ENCODE measurements at places on chromosomes 1 and 21. TPM values are rescaled to one million over a fixed set of nuclear protein-coding genes. Genes with fewer than 3 reads are reported as not detected.

Gene MAGI3
- total RNA-seq, result 11.8 TPM

DNA sequence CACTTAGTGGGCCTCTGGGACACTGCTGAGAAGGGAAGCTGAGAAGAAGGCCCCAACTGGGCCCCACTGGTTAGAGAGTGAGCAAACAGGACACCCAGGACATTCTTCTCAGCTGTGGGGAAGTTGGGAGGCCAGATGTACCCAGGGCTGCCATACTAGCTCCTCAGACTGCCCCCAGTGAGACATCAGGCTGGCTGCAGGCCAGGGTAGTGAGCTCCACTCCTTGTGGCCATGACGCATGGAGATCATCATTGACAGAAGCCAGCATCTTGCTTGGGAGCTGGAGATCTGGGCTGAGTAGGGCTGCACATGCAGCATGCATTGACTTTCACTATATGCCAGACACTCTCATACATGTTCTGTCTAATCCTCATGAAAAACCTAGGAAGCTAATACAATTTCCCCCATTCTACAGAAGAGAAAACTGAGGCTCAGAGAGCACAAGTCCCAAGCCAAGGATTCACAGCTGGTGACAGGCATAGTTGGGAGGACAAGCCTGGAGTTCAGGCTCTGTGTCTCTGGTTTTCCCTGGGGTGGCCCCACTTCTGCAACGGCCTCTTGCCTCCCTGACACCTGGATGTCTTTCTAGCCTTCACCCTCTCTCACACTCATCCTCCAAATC lies 24.1 kb upstream of the MYCL start:
- DNase-seq, result no peak

GRCh38 chr1:44377925-44378784 lies 23.1 kb upstream of the ERI3 start:
- peak; percentile 32 for DNase-seq

DNA sequence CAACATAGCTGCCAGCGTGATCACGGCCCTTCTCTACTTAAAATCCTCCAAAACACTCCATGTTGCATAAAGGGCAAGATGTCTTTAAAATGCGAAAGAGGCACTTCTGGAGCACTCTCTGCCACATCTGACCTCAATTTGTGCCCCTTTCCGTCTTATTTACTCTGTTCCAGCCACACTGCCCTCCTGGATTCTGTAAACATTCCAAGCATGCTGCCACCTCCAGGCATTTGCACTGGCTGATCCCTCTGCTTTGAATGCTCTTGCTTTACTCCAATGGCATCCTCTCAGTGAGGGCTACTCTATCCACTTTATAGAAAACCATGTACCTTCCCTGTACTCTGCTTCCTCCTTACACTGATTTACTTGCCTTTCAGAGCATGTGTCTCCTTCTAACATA lies 5.3 kb upstream of the RGS7 start:
- DNase-seq, result no peak

- no peak for DNase-seq
Measured at GRCh38 chr1:98480271-98480670, 181.2 kb upstream of the SNX7 start.

Gene CYP4A22
- not detected for total RNA-seq

- DNase-seq, result no peak
Measured at GRCh38 chr1:89104147-89104546, 21.8 kb downstream of the GBP2 start.

DNA sequence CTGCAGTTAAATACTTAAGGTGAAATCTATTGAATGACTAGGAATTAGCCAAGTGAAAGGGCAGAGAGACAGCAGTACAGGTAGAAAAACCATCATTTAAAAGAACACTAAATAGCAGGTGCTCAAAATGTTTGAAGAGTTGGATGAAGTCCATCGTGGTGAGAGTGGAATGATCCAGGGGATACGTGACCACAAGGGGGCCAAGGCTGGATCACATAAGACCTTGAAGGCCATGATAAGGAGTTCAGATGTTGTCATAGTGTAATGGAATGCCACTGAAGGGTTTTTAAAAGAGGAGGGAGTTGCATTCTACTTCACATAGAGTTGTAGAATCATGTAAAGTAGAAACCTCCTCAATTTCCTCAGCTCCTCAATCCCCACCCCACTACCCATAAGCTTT lies 34.8 kb upstream of the HOOK1 start:
- DNase-seq, result no peak

DNA sequence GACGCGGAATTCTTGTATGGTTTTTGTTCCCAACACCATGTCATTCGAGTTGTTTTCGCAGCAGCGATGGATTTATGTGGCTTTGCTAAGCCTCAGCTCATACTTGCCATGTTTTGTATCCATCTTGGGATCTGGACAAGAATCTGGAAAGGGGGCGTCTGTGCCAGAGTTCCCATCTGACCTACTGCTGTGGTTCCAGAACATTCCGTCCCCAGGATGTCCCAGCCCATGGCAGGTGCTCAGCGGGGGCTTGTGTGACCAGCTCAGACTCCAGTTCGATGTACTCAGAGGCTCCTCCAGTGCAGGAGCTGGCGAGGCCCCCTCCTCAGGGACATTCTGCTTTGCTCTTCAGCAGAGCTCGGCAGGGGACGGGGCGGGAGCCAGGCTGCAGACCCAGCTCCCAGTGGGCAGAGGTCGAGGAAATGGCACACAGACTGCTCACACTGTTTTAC lies 24.0 kb upstream of the ADARB1 start:
- no peak for DNase-seq

Gene GART
- total RNA-seq, result 241 TPM

DNA sequence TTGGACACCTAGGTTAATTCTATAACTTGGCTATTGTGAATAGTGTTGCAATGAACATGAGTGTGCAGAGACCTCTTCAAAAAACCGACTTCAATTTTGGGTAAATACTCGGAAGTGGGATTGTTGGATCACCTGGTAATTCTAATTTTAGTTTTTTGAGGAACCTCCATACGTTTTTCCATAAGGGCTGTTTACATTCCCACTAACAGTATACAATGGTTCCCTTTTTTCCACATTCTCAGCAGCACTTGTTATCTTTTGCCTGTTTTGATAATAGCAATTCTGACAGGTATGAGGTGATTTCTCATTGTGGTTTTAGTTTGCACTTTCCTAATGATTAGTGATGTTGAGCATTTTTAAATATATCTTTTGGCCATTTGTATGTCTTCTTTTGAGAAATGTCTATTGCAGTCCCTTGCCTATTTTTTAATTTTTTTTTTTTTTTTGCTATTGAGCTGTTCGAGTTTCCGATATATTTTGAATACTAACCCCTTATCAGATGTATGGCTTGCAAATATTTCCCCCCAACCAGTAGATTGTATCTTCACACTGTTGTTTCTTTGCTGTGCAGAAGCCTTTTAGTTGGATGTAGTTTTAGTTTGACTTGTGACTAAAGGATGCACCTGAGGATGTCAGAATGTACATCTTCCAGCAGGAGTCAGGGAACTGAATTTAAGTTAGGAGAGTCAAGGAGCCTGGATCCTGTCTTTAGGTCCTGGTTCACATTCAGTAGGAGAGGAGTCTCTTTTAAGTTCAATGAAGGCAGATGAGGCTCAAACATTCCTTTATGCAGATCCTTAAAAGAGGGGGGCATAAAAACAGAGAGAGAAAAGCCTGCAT lies 120.0 kb downstream of the S1PR1 start:
- no peak for DNase-seq

DNA sequence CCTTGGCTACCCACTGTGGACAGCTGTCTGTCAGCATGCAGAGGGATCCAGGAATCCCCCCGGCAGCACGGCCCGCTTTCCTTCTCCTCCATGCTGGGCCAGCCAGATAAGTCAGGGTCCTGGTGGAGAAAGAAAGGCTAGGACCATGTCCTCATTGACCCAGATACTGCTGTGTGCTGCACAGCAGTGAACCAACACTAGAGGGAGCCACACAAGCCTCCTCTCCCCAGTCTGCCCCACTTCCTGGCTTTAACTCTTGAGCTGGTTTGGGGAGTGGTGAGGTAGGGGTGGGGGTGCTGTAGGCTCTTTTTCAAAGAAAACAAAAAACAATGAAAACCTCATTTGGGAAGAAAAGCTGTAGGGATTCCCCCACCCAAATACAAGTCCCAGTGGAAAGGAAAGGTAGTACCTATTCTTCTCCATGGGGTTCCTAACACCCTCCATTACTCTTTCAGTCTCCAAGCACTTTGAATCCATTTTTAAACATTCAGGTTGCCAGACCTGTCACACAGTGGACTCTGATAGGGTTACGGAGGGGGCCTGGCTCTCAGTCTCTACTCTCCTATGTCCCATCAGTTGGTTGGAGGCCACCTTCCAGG lies 84.9 kb upstream of the CD1D start:
- DNase-seq, result no peak

DNA sequence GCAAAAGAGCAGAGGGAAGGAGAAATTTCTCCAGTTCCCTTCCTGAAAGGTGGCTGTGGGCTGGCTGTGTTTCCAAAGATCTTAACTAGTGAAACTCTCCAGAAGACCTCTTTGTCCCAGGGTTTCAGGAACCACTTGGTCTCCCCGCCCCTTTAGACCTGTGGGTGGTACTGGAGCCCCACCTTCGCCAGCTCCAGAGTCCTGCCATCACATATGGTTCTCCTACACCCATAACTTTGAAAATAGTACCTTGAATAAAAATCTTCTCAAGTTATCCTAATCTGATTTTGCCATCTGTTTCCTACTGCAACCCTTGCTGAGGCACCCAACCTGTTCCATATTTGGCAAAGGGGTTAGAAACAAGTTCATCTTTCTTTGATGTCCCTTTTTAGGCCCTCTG lies 303.9 kb downstream of the SEC16B start:
- DNase-seq, result no peak

Gene OPN3
- total RNA-seq, result 6.1 TPM

GRCh38 chr1:229035054-229035747 lies 235.7 kb upstream of the RAB4A start:
- DNase-seq, result no peak

- DNase-seq, result no peak
Measured at GRCh38 chr1:176983731-176984130, 180.8 kb downstream of the ASTN1 start.

Gene TMEM269
- total RNA-seq, result 0.34 TPM

DNA sequence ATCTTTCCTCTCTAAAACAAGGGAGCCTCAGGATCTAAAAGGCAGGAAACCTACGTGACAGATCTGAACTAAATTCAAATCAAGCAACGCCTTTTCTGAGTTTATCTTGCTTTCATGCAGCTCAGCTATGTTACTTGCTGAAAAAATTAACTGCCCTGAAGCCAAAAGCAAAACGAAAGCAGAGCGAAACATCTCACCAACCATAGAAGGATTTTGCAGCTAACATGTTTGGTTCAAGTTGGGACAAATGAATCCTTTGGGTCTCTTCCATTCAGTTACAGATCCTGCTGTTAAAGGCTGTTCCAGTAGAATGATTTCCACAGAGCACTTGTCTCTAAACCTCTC lies 482 bp downstream of the SLC2A5 start:
- no peak for DNase-seq

DNA sequence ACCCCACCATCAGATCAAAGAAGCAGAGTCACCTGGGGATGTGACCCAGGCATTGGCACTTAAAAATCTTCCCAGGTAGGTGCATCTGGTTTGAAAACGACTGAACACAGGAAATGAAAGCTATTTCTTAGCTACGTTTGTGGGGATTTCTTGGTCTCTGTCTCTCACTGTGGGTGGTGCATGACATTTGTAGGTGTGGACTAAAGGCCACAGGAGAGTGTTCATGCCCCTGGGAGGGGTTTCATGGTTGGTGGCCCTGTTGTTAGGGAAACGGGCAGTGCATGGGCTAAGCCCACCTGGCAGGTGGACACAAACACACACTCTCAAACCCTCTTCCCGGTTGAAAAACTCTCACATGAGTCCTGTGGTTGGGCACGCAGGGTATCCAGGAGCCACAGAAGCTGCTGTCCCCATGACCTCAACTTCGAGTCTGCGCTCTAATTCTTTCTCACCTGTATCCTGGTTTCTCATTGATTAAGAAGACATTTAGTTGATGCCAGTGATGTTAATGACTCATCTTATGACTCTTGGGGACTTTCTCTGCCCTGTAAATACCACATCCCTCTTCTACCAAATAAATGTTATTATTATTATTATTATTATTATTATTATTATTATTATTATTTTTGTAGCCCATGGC lies 119.4 kb downstream of the MRPS6 start:
- DNase-seq, result no peak

DNA sequence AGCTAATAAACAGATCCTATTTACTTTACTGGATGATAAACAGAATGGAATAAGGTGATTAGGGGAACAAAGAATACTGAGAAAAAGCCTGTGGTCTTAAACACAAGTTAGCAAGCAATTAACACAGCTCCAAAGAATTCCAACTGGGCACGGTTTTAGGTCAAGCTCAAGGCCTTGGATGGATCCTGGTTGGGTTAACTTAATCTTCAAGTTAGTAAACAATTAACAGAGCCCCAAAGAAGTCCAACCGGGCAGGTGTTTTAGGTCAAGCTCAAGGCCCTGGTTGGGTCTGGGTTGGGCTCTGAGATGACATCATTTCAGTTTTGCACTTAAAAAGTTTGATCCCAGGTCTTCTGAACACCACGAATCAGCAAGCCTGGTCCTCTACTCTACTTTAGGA lies 1086.3 kb upstream of the TMPRSS15 start:
- no peak for DNase-seq

GRCh38 chr1:10728595-10729410 lies 67.6 kb downstream of the CASZ1 start:
- no peak for DNase-seq

DNA sequence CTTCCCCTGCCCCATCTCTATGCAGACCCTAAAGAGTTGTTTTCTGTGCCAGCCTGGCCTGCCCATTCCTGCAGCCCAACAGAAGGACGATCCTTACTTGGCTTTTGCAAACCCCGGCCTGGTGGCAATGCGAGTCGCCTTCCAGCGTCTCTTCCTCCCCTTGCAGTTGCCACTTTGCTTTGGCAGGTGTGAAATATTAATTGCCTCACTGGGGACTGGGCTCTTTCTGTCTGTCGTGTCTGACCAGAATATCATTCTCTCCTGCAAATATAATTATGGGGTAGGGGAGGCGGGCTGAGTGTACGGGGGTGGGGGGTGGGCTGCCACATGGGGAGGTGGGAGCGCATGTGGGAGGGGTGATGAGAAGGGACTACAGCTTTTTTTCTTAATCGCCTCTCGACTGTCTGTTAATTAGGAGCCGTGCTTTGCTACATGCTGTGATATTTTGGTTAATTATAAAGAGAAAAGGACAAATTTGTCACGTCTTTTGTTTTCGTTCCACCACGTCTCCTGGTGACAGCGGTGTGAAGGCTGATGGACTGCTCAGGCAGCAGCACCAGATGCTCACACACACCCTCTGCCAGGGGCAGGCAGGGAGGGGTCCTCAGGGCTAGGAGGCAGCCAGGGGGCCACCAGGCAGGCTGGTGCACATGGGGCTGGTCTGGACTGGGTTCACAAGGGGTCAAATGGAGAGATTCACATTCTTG lies 80.1 kb upstream of the CD34 start:
- DNase-seq, result no peak

- peak; percentile 52 for DNase-seq
Measured at GRCh38 chr1:228902781-228903433, 167.6 kb downstream of the RHOU start.

- DNase-seq, result peak; percentile 59
Measured at GRCh38 chr21:37207441-37208009, 59.6 kb downstream of the VPS26C start.

GRCh38 chr1:206892351-206892984 lies 4.8 kb upstream of the IL24 start:
- DNase-seq, result no peak
